Bronchial epithelial cell (primary cell): ENCODE measurements at places on chromosomes 1 and 21.
A peak's percentile ranks its signal among the peaks of the same experiment; 100 is the strongest.

DNA sequence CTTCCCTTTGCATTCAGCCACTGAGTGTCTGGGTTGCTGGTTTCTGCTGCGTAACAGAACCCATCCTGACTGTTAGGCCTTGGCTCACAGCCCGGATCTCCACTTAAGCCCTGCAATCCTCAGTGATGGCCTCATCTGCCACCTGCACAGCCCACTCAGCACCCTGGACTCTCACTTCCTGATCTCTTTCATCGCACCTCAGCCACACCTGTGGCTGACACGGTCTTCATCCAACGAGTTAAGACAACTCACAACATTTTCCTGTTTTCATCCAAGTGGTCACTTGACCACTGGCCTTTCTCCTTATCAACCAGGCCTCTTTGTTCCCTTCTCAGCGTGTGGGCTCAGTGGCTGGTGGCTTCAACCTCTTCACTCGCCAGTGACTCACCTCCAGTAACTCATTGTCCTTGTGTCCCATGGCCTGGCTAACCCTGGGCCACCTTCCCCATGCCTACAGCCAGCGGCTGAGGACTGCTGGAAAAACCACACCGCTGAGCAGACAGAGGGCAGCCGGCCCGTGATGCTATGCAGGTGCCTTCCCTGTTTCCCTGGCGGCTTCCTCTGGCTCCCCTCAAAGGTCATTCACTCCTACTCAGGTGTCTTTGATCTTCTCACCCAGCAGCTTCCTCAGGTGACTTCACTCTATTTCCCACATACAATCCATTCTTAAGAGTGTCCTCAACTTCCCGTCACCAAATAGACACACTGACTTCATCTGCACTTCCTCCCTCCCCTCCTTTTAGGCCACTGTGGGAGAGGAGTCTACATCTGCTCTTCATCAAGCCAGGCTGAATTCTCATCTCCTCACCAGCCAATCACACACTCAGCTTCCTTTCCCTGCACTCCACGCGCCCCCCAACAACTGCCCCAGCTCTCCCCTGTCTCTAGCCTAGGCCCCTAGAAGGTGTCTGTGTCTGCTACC lies 19.9 kb upstream of the EDN2 start:
- peak; percentile 94 for DNase-seq

DNA sequence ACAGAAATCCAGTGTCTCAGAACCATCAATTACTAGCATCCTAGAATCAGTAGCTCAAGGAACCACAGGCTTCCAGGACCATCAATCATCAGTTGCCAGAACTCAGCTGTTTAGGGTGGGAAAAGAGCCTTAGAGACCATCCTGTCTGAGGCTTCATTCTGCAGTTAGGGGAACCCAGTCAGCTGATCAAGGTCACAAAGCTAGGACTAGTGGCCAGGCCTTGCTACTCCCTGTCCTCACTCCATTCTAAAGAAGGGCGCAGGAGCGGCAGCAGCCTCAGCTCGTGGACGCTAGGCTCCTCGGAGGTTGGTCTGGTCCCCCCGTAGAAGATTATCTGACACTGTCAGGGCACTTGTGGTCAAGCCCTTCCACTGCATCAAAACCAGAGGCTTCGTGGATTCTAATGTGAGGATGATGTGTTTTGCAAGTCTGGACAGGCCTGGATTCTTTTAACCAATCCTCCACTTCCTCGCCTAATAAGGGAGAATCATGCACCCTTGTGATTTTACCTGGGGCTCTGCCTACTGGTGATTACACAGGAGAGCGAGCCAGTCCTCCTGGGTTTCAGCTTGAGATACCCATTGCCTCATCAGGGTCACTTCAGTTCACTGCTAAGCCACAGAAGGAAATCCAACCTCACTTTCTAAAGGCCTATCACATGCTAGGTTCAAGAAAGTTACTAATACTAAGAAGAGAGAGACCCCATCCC lies 41.7 kb upstream of the IFFO2 start:
- DNase-seq = peak; percentile 98

- no peak for DNase-seq
These were observed 229.6 kb upstream of the KIAA0040 start for GRCh38 chr1:175422156-175422555.

GRCh38 chr1:98903261-98903660 lies 101.4 kb downstream of the PLPPR5 start:
- peak; percentile 91 for DNase-seq

GRCh38 chr1:157723157-157723556 lies 22.6 kb upstream of the FCRL3 start:
- no peak for DNase-seq

DNA sequence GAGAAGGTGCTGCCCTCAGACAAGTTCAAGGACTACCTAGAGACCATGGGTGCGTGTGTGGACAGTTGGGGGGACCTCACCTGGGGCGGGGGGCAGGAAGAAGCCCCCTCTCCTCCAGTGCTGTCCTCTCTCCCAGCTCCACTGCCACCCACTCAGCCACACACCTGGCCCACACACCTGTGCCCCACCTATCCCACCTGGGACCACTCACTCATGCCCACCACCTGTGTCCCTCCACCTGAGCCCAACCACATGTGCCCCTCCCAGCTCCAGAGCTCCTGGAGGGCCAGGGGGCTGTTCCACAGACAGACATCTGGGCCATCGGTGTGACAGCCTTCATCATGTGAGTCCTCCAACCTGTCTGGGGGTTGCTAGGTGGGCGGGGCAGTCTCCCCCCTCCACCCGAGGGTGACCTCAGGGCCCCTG lies 29.0 kb downstream of the TRIM11 start:
- no peak for DNase-seq

- DNase-seq = peak; percentile 66
These were observed at the start of gene B3GALT2 for GRCh38 chr1:193185901-193186731. TSS of gene B3GALT2 (minus strand) at chr1:193186613. CDS start at chr1:193181562, 5,051 bp downstream.

DNA sequence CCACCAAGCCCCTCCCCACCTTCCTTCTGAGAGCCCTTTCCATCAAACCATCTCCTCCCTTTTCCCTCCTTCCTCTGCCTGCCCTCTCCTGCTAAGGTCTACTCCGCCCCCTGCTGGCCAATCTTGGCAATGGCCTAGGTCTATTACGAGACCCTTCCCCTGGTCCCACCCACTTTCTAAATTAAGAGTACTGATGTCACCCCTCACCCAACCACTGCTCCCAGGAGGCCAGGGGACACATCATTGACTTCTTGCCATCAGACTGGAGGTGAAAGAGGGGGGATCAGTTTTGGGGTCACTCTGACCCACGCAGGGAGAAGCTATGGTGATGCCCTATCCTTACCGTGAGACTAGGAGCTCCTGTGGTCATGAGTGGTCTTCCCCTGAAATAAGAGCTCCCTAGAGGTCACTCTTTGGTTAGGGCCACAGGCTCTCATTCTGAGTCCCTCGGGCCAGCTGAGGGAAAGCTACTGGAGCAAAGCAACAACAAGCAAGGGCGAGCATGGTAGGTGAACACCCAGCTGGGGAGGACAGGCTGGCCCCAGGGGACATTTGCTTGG lies 34.6 kb upstream of the S100A7 start:
- DNase-seq = peak; percentile 46

DNA sequence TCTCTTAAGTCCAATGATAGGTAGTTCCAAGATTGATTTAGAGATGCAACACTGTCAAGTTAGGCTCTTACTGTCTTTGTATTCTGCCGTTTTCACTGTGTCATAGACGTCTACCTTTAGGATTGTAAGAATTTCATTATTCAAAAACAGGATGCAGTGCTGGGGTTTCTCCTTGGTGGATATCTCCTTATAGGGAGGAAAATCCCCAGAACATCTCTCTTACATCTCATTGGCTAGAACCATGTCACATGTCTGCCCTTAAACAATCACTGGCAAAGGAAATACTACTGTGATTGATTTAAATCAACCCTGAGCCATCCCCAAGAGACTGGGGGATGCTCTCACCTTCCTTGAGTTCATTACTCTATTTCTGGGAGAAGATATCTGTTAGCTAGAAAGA lies 10.9 kb upstream of the FUBP1 start:
- no peak for DNase-seq

- DNase-seq = no peak
These were observed 21.1 kb downstream of the LRRC38 start for GRCh38 chr1:13492711-13493110.

- peak; percentile 58 for DNase-seq
These were observed 41.3 kb upstream of the RAVER2 start for GRCh38 chr1:64703600-64703999.

DNA sequence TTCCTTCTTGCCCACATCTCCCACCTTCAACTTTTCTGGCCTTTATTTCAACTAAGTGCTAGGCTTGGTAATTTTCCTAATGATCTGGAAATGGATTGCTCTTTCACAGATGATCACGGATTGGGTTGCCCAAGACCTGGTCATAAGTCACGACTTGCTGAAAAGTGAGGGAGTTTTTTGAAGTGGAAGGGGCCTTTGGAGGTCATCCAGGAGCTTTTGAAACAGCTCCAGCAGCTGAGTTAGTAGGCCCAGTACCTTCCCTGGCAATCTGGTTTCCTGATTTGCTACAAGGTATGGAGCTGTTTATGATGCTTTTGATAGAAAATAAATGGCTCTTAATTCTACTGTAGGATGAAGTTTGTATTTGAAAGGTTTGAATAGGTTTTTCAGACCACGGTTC lies 20.4 kb downstream of the GREM2 start:
- no peak for DNase-seq

GRCh38 chr1:6922096-6922931 lies 137.1 kb downstream of the CAMTA1 start:
- DNase-seq = peak; percentile 54

GRCh38 chr1:71796006-71796405 lies 486.3 kb downstream of the NEGR1 start:
- peak; percentile 34 for DNase-seq

GRCh38 chr1:21324368-21325141 lies 34.3 kb upstream of the ECE1 start:
- peak; percentile 82 for DNase-seq

DNA sequence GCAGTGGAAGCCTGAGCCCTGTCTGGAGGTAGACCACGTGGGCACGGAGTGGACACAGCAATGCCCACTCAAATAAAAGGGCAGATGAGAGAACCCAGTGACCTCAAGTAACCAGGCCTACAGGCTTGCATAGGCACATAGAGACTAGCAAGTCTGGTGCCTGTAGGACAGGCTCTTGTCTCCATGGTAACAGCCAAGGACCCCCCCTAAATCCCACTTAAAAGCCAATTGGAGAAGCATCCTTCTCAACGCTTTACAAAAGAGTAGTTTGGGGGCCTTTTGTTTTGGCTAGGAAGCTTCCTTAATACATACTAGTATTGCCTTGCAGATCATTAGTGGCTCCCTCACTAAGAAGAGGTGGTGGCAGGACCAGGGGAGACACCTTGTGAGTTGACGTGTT lies 63.9 kb downstream of the VWA5B1 start:
- no peak for DNase-seq

DNA sequence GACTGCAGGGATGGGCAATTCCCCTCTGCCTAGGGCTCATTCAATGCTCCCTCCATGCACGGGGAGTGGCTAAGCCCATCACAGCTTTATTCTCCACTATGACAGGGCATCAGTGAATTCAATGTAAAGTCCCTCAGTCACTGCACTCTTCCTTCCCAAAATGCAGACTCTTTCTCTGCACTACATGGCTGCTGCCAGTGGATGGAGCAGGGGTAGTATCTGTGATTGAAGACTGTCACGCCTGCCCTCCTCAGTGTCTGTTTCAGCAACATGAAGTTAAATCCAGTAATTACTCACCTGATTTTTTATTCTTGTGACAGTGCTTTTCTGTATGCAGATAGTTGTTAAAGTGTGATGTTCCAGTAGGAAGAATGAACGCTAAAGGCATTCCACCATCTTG lies 1323.2 kb downstream of the AMY1C start:
- DNase-seq = no peak

- no peak for DNase-seq
These were observed 267.4 kb downstream of the TM2D1 start for GRCh38 chr1:61457526-61458040.

DNA sequence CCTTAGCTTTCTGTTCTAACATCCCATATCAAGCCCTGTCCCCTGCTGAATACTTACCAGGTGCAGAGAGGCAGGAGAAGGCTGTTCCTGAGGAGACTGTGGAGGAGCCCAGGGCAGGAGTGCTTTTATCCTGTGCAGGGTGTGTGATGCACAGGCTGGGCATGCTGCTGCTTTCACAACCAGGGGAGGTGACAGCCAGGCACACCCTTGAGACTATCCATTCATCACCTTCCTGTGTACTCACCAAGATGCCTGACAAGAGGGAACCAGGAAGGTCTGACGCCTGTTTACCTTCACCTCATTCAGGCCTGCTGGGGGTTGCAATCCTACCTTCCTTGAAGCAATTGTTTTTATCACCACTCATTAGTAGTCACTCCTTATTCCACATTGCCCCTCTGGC lies at the start of gene LCE3E:
Gene LCE3E, minus strand, starts transcription at position 100 of the 400 bp plus-strand sequence. CDS start 572 bp downstream, outside the sequence.
- DNase-seq = peak; percentile 99

DNA sequence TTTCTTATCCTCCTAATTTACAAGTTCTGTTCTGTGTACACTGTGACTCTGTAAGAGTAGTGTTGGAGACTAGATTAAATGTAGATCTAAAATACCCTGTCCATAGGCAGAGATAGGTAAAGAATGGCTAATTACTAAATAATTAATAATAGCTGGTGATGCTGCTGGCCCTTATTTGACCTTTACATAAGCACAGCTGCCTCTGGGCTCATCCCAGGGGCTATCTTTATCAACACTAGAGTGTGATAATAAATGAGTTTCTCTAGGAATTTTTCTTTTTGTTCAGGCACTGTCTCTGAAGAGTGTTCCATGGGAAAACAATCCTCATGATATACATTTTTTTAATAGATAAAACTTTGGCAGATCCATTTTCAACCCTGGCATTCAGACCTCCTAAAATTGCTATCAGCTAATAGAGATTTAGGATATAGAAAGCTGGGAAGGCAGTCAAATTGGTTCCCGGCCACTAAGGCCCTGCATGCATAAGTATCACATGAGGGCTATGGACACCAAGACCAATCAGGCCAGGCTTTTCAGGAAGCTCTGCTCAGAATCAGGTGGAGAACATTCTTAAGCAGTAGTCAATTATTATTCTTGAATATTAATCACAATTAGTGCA lies 107.2 kb downstream of the ROR1 start:
- no peak for DNase-seq

DNA sequence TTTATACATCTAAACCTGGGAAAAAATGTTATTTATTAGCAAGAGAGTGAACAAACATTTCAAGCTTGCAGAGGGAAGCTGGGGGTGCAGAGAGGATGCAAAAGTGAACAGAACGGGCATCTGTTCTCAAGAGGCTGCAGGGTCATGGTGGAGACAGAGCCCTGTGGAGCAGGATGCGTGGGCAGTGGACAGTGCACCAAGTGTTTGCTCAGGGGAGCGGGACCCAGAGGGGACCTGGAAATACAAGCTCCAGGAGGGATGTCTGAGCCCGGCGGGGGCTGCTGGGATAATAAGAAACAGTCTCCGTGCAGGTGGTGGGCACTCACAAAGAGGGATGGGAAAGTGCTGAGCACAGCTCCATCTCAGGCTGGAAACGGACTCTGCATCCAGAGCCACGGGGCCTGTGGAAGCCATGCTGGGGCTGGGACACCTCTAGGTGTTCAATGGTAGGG lies 105.3 kb upstream of the SLC45A1 start:
- no peak for DNase-seq
